ENCODE measurements at places on chromosomes 13 and 19.

GRCh38 chr19:46862974-46863632 lies 2.3 kb downstream of the ARHGAP35 start:
- DNase-seq: no peak

DNA sequence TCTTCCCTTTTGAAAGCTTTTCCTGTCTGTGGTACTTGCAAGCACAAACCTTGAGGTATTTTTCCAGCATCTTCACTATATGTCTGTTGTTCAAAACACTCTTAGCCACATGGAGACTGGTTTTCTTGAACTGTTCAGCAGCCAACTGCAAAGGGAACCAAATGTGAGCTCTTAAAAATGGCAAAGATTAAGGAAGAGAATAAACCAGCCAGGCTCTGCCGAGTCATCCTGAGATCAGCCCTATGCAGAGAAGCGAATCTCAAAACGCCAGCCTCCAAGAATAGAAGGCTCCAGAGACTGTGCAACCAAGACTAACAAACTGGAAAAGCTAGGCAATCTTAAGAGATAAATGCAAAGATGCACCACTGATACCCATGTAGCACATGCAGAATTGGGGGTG lies 20.7 kb downstream of the AKAP8 start:
- DNase-seq: no peak

DNA sequence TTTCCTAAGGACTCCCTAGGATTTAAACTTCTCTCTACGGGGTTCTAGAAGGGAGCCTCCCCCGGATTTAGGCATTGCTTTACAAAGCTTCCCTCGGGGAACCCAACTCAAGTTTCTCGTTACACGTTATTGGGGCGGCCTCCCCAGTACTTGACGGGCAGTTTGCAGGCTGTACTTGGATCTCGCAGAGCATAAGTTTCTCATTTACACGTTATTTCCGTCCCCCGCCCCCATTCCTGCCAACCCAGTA lies 584 bp downstream of the SMG9 start:
- DNase-seq: no peak

DNA sequence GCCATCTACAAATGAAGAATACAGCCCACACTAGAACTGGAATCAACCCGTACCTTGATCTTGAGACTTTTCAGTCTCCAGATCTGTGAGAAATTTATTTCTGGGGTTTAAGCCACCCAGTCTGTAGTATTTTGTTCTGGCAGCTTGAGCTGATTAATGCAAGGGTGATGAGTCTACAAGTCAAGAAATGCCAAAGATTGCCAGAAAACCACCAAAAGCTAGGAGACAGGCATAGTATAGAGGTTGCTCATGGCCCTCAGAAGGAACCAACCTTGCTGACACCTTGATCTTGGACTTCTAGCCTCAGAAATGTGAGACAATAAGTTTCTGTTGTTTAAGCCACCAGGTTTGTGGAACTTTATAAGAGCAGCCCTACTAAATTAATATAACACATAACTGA lies 428.2 kb upstream of the KLF12 start:
- no peak for DNase-seq
